ENCODE measurements at places on chromosomes 5 and 9.

GRCh38 chr5:101278011-101278687 lies 375.1 kb upstream of the ST8SIA4 start:
- DNase-seq: no peak

- DNase-seq: no peak
These were observed 4.8 kb upstream of the ENTPD2 start for GRCh38 chr9:137058521-137059234.

- DNase-seq: no peak
These were observed 3.0 kb downstream of the C8G start for GRCh38 chr9:136947955-136948510.

- no peak for DNase-seq
These were observed 828.1 kb upstream of the ZNF608 start for GRCh38 chr5:125574491-125575044.

DNA sequence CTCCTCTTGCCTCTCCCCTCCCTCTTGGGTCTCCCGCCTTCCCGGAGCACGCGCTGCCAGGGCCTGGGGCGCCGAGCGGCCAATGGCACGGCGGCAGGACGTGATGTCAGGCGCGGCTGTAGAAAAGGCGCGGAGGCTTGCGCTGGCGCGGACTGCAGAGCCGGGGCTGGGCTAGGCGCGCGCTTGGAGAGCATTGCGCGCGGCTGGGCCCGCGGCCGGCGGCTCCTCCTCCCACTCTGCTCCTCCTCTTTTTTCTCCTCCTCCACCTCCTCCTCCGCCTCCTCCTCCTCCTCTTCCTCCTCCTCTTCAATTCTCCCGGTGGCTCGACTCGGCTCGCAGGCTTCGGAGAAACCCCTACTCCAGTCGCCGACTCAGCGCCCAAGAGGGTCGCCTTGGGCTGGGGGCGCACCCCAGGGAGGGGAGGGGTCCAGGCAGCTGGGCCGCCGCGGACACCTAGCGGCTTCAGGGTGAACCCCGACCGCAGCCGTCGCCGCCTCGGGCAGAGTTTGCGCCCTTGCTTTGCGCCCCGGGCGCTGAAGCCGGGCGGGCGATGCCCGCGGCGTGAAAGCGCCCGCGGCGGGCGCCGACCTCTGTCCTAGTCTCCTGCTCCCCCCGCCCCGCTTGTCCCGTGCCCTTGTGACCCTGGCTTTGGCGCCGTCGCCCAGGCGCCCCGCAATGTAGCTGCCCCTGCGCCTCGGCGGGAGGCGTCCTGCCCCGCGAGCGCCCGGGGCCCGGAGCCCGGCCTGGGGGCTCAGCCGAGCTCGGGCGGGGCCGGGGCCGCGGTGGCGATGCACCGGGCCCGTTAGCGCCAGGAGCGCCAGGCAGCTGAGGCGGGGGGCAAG lies at the start of gene LHX2:
Gene LHX2 (plus strand): TSS at position 309 of the 842 bp plus-strand sequence. CDS start 581 bp downstream, outside the sequence.
- no peak for DNase-seq

GRCh38 chr5:86760661-86761060 lies 142.9 kb downstream of the COX7C start:
- DNase-seq: no peak

DNA sequence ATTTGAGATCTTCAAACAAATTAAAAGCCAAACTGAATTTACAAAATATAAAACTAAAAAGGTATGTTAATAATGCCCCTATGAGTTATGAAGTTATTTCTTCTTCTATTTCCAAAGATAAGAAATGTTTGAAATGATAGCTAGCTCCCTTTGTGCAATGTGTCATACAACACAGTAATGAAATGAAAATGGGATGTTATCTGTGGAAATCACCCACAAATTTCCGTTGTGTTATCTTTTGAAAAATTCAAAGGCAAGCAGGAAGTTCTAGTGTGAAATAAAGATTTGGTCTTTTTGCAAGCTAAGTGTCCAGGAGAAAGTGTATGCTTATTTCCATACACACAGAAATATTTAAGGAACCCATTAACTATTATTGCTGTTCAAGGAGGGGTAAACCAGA lies 375.3 kb upstream of the PRR16 start:
- DNase-seq: no peak

DNA sequence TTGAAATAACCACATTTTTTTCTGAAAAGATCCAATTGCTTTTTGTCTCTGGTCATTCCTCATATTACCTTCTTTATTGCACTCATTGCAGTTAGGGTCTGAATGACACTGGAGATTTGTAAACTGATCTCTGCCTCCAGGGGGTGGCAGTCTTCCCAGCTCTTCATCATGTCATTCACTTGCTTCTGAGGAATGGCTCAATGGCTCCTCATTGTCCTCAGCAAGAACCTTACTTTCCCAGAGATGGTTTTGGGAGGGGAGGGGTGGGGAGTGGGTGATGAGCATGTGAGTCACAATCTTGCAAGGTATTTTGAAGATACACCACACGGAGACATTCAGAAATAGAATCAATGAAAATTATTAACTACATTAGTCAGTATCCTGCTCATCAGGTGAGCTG lies 159.8 kb upstream of the GAS1 start:
- DNase-seq: no peak

DNA sequence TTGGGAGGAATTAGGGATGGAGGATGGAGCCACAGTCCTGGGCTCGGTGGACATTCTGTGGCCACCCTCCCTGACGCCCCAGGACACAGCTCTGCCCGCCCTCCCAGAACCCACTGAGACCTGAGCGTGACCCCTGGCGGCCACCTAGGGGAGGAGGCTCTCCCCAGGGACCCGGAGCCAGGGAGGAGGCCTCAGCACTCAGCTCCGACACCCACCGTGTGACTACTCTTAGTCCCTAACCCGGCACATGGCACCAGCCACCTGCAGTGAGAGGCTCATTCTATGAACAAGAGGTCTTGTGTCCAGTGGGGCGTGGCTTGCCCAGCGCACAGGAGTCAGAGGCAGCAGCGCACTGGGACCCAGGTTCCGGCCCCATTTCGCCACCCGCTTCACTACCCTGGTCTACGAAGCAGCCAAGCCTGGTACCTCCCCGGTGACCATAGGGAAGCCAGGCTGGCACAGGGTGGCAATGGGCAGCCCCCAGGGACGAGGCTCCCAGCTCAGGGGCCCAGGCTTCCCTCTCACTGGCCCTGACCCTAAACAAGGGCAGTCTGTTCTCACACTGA lies 10.2 kb downstream of the SARDH start:
- DNase-seq: no peak

DNA sequence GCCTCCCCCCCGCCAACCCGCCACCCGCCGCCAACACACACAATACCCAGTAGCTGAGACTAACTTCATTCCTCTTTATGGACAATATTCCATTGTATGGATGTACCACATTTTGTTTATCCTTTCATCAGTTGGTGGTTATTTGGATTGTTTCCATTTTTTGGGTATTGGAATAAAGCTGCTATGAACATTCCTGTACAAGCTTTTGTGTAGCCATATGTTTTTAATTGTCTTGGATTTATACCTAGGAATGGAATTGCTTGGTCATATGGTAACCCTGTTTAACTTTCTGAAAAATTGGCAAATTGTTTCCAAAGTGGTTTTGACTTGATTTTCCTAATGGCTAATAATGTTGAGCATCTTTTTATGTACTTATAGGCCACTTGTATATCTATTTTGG lies 4.9 kb upstream of the UBTD2 start:
- no peak for DNase-seq

DNA sequence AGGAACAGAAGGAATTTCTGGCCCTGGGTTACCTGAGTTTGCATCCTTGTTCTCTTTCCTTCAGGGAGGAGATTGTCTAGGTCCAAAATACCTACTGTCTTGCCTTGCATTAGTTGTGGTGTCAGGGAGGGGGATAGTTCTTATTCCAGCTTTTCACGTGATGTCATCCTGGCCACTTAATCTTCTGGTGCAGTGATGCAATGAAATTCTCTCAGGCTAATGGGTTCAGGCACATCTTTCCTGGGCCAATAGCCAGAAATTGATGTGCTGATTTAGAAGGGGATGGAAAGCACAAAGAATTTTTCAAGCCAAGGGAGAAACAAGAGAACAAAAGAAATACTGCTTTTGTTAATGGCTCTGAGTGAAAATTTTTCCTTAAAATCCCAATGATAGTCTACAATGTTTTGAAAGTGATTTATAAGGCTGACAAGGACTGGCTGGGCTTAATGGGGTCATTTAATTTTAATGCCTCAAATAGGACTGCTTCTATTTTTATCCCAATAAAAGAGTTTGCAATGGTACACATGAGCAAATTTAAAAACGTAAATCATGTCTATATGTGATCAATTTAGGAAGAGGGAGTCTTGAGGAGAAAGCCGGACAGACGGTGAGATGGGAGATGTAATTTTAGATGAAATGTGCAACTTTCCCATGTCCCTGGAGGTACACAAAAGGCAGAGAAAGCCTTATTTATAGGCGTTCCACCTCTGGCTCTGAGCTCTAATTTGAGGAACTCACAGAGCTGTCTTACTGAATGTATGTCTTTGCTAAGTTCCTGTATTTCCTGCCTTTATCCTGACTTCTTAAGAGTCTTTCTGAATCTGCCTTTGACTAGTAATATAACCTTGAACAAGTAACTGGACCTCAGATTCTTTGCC lies 89.3 kb upstream of the SV2C start:
- no peak for DNase-seq

DNA sequence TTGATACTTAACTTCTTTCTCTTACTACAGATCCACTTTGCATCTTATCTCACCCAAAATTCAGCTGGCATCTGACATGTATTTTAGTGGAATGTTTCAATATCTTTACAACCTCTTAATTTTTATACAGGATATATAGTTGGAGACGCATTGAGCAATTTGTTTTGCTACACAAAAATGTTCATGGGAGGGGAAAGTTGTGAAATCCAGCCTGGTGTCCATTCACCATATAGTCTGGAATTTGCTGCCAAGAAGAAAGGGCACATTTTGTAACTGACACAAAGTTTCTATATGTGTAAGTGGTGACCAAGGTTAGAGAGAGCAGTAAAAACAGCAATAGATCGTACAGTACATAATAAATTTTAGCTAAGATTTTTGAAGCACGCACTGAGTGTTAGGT lies 14.0 kb upstream of the CHD1 start:
- DNase-seq: no peak

GRCh38 chr5:113813466-113813865 lies 300.0 kb downstream of the YTHDC2 start:
- no peak for DNase-seq

- DNase-seq: no peak
These were observed 28.6 kb upstream of the EPB41L4B start for GRCh38 chr9:109349421-109349846.

DNA sequence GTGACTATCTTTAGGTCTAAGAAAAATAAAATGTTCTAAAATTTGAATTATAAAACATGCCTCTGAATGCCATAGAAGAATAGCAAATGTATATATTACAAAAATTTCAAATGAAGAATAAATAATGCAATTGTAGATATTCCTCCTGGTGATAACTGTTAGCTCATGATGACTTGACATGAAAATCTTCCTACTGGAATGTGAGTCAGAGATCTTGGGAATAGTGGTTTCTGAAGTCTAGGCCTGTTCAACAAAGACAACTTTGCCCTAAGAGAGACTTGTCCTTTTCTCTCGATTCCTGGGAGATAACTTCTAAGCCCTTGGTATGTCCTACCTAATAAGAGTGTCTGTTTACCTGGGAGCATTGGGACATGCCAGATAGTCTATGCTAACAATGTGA lies 746.3 kb upstream of the RIOK2 start:
- DNase-seq: no peak

GRCh38 chr5:9063615-9064245 lies 482.1 kb downstream of the SEMA5A start:
- DNase-seq: no peak

DNA sequence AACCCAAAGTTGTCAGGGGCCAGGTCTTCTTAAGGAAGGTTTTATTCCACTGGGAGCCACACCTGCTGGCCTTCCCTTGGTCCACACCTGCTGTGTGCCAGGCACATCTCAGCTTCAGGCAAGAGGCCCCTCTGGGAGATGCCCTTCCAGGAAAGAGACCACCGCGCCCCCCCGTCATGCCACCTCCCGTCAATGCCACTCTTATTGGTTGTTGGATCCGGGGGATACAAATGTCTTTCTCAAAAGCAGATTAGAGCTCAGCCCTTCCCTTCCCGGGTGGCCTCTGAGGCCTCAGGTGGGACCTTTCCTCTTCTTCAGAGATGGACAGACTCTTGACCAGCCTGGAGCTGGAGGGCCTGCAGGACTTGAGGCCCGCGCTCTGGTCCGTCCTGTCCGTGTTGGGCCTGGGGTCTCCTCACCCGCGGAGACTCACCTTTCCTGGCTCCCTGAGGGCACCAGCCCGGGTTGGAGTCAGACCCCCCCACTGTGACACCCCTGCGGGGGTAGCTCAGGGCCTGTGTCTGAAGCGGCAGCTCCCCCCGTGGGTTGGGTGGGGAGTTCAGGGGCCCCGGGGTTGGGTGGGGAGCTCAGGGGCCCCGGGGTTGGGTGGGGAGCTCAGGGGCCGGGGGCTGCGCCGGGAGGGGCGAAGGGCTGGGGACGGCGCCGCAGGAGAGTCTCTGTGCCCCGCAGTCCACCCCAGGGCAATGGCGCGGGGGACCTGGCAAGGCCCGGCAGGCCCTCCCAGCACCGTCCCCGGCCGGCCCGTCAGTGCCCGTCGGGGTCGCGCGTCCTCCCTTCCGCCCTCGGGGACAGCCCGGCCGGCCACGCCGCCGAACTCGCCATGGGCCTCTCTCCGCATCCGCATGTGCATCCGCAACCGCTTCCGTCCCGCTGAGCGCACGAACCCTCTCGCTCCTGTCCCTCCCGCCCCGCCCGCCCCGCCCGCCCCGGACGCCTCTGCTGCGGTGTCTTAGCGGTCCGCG lies 3.7 kb upstream of the SLC9A3 start:
- DNase-seq: no peak

DNA sequence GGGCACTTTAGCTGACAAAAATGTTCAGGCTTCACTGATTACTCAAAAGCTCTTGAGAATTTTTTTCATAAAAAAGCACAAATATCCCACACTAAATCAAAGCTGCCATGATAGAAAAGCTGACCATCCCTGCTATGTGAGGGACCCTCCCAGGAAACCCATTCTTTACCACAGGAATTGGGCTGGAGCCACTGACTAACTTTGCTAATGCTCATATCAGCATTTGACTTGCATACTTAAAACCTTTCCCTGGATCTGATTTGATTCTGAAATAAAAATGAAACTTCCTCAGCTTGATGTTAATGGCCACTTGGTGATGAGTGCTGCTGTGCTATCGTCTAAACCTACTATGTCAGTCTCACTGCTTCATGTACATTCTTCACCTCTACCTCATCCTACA lies 243.6 kb downstream of the PRELID2 start:
- DNase-seq: no peak

DNA sequence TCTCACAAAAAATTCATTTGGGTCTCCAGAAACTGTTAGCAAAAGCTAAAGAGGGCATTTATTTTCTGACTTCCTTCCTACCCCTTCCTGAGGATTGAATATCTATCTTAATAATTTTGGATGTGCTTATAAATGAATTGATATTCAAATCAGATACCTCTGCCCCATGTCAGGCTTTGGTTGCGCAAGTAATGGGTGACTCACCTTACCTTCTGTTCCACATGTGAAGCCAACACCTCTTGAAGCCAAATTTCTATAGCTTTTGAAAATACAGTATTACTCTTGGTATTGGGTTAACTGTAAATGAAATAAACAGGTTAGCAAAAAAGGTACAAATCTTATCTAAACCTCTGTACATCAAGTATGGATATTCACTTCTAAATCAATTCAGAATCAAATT lies 122.0 kb downstream of the PRDM6 start:
- DNase-seq: no peak

Data from CD4-positive, alpha-beta memory T cell (primary cell).